ENCODE measurements at places on chromosomes 4 and X.

DNA sequence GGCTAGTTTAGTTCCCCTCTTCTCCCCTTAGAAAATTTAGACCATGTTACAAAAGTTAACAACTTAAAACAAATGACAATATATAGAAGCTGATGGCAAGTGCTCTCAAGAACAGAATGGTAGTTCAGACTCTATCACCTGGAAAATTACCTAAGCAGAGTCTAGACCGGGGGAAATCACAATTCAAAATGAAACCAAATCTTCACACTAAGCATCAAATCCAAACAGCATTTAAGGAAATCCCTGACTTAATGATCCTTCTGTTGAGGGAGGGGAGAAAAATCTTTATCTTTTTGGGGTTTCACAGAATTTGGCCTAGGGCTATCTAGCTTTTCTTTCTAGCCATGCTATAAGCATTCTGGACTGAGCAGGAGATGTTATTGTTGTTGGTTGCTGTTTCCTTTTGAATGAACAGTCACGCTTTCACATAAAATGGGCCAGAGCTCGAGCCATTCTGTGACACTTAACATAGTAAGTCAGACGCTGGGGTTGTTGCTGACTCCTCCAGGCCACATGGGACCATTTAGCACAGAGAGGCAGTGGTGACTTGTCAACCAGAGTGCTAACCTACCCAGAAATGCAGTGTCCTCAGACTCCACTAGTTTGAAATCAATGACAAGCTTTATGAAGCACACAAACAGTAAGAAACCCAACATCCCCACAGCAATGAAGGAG lies 16.0 kb upstream of the LSM6 start:
- no peak for DNase-seq

GRCh38 chr4:27048429-27049238 lies 188.0 kb downstream of the STIM2 start:
- peak; percentile 37 for DNase-seq

- DNase-seq: no peak
Observed at GRCh38 chr4:129532573-129532972, 436.6 kb downstream of the C4orf33 start.

DNA sequence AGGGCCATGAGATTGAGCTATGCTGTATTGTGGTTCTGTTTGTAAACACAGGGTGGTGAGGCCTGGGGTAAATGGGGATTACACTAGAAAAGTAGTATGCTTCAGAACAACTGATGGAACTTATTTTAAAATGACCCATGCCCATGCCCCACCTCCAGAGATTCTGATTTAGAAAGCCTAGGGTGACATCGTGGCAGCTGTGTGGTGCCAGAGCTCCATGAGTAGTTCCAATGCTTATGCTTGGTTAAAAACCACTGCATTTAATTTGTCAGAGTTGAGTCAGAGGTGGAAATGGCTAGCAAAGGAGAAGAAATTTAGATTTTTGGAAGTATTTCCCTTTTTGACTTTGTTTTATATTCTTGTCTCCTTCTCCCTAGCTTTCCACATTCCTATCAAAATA lies 63.4 kb upstream of the PDE5A start:
- DNase-seq: no peak

- DNase-seq: no peak
Observed at GRCh38 chr4:102438396-102439235, 62.5 kb upstream of the NFKB1 start.

DNA sequence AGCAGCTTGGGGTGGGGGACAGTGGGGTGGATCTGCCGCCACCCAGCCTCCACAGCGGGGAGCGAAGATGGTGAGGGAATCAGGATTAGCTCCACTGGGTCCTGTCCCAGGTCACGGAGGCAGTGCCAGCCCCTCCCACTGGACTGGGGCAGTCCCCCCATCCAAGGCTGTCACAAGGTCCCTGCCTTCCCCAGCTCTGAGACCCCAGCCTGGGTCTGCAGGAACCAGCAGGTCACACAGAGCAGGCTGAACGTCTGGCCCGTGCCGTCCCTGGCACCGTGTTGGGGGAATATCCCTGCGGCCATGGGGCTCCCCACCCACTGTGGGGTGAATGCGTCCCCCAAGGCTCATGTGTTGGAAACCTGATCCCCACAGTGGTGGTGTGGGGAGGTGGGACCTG lies 62.6 kb downstream of the FAM53A start:
- no peak for DNase-seq

DNA sequence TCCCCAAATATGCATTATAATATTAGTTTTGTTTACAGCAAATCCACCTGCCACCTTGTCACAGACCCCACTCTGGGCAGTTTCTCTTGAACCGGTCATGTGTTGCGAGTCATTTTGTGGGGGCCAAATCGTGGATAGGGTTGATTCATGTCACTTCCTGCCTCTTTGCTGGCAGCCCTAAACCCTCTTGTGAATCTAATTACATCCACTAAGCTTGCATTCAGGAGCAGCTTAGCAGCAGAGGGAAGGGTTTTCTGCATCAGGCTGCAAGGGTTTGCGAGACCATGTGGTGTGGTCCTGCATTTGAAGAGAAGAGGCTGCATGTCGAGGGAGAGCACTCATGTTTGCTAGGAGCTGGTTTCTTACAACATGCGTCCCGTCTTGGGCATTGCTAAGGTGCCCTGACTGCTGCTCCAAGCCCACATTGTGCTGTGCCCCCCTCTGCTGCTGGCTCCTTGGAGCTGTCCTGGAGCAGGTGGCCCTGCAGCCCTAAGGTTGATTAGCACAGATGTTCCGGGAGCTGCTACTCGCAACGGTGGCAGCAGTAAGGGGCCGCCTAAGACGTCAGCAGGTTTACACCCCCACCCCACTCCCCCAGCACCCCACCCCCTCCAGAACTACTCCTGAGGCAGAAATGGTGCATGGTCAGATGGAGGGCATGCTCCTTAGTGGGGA lies 88.9 kb upstream of the CLDN34 start:
- no peak for DNase-seq

- peak; percentile 70 for DNase-seq
Observed at GRCh38 chrX:118499295-118499694, 3.7 kb downstream of the DOCK11 start.

GRCh38 chrX:34880656-34881055 lies 61.9 kb upstream of the FAM47B start:
- no peak for DNase-seq

DNA sequence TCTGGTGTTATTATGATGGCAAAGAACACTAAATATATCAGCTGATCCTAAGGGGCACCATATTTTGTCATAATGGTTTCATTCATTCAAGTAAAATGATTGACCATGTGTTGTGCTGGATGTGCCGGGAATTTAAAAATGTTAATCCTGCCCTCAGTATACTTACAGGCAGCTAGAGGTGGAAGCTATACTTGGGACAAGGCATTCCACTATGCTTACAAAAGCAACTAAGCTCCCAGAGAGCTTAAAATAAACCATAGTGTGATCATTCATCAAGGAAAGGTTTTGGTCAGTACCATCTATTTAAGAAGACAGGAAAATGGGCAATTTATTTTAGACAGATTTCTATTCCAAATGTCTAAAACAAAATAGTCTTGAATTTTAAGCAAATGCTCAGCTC lies 46.4 kb downstream of the NR3C2 start:
- DNase-seq: no peak

- no peak for DNase-seq
Observed at GRCh38 chr4:152460488-152460887, 75.4 kb downstream of the FBXW7 start.

DNA sequence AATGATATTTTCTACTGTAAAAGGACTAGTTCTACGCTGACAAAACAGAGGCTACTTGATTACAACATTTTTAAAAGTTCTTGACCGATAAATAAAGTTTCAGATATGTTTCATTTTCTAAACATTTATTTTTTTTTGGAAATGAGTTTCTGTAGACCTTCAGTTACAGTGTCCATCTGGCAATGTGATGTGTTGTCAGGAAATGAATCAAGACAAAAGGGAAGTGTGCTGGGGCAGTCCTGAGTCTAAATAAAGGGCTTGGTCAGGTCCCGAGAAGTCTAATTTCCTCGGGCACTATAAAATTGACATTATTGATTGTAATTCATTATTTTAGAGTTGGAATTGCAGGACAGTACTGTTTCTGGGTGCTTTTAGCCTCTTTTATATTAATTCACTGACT lies 57.0 kb upstream of the FTHL17 start:
- no peak for DNase-seq
